ENCODE measurements at places on chromosomes 11 and 22. TPM values are rescaled to one million over a fixed set of nuclear protein-coding genes. Genes with fewer than 3 reads are reported as not detected.

DNA sequence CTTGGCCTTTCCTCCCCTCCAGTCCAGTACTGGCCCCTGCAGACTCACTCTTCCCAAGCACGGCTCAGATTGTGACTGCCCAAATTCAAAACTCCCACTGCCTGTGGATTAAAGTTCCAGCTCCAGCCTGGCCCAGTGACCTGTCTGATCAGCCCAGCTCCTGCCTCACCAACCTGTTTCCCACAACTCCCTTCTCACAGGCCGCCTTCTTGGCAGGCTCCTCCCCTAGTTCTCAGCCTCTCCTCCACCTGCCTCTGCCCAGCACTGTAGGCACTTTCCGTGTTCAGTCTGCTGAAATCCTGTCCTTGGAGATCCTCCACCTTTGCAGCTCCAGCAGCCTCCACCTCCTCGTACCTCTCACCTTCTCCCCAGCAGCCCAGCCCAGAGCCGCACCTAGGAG lies 68.6 kb downstream of the MICAL2 start:
- DNase-seq: no peak

- DNase-seq: no peak
Observed at GRCh38 chr11:73612601-73613140, 14.8 kb upstream of the FAM168A start.

DNA sequence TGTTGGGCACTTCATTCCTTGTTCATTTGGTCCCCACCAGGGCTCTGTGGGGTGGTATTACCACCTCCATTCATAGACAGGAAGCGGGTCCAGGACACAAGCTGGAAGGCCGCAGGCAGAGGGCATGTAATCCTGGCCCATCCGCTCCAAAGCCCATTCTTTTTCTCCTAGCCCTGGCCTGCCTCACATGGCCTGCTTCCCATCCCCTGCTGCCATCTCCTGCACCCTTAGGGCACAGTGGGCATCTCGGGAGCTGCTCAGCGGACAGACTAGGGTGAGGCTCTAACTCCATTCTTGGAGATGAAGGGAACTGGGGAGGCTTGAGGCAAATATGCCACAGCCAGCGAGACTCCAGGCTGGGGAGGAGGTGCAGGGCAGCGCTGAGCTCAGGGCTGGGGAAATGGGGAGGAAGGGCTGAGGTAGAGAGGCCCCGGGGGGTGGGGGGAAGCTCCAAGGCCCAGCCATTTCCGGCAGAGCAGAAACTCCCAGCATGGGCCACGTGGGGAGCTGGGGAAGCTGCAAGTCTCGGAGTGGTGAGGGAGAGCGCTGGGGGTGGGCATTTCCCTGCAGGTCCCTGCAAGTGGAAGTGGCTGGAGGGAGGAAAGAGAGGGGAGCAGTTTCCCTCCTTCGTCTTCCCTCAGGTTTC lies 14.3 kb upstream of the BCL9L start:
- DNase-seq: no peak

GRCh38 chr11:74169738-74170458 lies 904 bp downstream of the C2CD3 start:
- DNase-seq: no peak

The PATE4 gene
- total RNA-seq: not detected

The SLC17A6 gene
- total RNA-seq: not detected

The FAR1 gene
- 64.7 TPM for total RNA-seq

The CABP7 gene
- total RNA-seq: 0.19 TPM
